ENCODE measurements at places on chromosomes 16 and 17.

GRCh38 chr16:69057400-69058378, 47.8 kb upstream of the HAS3 start:
- no peak for DNase-seq

GRCh38 chr17:50926523-50926922, 60.4 kb upstream of the TOB1 start:
- no peak for DNase-seq

- DNase-seq = no peak
Measured at GRCh38 chr16:13554005-13554404, 365.9 kb upstream of the ERCC4 start.

- no peak for DNase-seq
Measured at GRCh38 chr17:61362396-61362795, 37.2 kb upstream of the TBX2 start.

DNA sequence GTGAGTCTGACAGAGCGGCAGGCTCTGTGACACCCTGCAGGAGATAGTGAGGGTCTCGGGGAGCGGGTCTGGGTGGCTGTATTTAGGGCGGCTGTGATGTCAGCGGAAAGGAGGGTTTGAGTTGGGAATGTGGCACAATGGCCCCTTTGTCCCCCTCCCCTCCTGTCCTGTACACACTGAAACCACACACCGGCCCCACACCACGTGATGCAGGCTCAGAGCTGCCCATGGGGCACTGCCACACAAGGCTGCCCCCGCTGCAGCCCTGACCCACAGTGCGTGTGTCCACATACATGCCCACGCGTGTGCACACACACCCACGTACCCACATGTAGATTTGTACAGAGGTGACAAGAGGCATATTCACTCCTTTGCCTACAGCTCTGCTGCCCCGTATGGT, 15.3 kb downstream of the SGCA start:
- DNase-seq = no peak

DNA sequence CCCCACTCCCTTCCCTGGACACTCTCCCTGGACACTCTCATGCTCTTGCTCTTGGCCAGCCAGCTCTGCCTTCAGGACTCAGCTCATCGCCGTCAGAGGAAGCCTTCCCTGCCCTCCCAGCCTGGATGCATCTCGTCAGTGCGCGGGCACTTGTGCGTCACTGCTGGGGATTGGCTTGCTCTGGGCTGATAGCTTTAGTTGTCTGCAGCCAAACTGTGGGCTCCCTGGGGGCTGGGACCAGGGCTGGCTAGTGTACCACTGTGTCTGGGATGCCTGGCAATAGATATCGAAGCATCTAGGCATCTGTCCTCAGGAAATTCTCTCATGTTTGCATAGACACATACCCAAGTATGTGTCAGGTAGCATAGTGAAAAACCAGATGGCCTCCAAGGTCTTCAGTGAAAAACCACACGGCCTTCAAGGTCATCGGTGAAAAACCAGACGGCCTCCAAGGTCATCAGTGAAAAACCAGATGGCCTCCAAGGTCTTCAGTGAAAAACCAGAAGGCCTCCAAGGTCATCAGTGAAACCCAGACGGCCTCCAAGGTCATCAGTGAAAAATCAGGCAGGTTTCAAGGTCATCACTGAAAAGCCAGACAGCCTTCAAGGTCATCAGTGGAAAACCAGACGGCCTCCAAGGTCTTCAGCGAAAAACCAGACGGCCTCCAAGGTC, 72.0 kb downstream of the CMIP start:
- no peak for DNase-seq

GRCh38 chr16:88521674-88522073, 48.5 kb upstream of the ZC3H18 start:
- no peak for DNase-seq

- DNase-seq = no peak
Measured at GRCh38 chr17:31114956-31115555, 20.3 kb downstream of the NF1 start.

- DNase-seq = no peak
Measured at GRCh38 chr17:50871898-50872297, 5.7 kb upstream of the TOB1 start.

DNA sequence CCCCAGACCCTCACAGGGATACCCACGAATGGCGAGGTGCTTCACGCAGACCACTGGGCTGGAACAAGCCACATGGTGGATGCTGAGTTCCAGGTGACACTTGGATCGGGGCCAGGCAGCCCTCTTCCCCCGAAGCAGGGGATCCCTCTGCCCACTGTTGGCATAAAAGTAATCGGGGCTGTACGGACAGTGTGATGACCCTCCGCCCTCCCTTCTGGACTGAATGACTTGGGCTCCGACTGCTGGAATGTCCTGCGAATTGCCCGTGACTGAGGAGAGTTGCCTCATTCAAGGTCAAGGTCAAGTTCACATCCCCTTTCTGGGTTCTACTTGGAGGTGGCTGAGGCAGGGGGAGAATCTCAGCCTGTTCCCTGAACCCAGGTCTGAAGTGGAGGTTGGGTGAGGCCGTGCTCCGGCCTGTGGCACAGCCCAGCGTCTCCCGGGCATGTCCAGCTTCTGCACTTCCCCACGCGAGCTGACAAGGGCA, 28.5 kb upstream of the CREBBP start:
- no peak for DNase-seq

GRCh38 chr16:56265184-56265583, 73.9 kb downstream of the GNAO1 start:
- no peak for DNase-seq

DNA sequence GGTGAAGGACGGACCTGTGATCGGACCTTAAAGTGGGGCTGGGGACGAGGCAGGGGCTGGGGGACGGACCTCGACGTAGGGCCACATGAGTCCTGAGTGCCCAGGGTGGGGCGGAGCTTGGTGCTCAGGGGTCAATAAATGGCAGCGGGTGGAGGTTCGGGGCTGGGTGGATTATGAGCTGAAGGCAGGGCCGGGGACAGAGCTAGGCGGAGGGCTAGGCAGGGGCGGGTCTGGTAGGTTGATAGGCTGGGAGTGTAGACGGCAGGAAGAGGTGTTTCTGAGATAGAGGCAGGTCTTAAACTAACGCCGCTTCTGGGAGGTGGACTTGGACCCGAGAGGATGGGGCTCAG, 733 bp downstream of the CHRNB1 start:
- no peak for DNase-seq

GRCh38 chr17:7403727-7403976, 245 bp downstream of the TMEM256 start:
- DNase-seq = no peak

DNA sequence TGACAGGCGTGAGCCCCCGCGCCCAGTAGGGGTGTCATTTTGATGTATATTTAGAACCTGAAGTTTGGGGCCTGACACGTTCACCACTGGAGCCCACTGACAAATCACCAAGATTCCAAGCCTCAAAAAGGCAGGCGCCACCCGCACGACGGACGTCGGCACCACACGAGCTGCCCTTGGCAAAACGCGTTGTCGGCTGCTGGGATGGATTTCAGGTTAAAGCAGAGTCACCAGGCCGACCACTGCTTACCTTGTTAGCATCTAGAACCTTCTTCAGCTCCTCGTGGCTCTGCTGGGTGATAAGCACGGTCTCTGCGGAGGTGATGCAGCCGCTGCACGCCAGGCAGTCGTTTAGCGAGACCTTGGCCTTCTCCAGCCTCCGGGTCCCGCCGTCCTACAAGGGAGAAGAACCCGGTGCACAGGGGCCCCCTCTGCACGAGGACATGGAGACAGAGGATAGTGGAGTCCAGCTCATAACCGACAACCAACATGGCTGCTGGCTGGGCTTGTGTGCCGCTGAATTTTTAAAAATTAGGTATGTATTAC, 3.8 kb downstream of the CIAO3 start:
- DNase-seq = no peak

DNA sequence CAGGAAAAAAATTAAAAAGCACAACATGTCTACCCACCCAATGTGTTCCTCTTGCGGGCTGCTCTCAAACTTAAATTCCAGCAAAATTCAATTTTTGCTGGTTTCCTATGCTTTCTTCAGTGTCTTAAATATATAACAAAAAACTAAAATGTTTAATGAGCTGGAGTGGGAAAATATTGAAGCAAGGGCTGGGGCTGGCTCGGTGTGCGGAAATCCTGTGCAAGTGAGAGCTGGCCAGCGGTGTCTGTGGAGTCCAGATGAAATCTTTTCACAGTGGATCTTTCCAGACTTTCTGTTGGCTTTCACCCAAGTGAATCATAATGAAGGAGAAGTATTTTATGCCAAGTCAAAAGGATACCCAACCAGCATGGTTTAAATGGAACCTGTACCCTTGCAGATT, 1733.6 kb downstream of the TP53TG3F start:
- DNase-seq = no peak

DNA sequence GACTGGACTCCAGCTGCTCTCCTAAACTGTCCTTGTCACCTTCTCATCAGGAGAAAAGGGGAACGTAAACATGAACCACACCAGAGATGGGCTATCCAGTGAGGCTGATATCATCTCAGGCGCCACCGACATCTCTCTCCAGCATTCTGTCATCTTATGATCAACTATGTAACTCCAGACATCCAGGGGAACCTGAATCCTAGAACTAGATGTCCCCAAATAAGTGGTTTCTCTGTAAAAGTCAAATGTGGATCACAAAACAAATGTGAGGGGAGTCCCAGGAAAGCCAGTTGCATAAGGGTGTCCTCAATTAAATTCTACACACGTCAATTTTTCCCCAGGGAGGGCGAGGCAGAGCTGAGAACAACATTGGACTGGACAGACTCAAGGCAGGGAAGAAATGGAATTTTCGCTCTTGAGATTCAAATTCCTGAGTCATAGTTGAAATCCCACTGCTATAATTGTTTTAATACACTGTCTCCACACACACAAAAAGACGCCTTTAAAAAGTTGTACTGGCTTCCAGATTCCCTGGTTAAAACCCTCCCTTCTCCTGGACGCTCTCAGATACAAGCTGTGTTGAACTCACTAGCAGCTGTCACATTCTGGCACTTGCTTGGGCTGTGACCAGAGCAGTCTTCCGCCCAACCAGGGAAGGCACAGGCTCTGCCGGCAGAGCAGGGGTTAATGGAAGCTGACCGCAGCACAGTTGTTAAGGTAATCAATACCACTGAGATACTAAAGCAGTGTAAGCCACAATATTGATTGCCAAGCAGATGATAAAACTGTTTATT, 62.6 kb downstream of the ZFHX3 start:
- no peak for DNase-seq

GRCh38 chr16:30068750-30069610, 3.4 kb downstream of the ALDOA start:
- DNase-seq = no peak

DNA sequence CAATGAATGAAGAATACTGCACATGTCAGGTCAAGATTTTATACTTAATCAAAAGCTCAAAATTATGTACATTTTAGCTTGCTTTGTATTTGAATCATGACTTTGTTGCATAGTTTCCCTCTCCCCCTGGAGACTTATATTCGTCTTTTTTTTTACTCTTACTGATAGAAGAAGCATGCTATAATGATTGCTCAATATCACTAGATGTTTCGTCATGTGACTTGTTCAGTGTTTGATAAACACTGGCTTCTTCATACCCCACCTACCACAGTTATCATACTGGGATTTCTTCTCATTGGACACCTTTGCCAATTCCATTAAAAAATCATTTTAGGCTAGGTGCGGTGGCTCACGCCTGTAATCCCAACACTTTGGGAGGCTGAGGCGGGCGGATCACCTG, 148.7 kb downstream of the FTO start:
- DNase-seq = no peak

GRCh38 chr17:80260791-80261158, at the start of gene RNF213:
RNF213 (plus strand) TSS chr17:80260852; CDS start chr17:80263682, 2,830 bp downstream.
- no peak for DNase-seq

GRCh38 chr17:27782791-27783206, 17.5 kb downstream of the NOS2 start:
- no peak for DNase-seq

DNA sequence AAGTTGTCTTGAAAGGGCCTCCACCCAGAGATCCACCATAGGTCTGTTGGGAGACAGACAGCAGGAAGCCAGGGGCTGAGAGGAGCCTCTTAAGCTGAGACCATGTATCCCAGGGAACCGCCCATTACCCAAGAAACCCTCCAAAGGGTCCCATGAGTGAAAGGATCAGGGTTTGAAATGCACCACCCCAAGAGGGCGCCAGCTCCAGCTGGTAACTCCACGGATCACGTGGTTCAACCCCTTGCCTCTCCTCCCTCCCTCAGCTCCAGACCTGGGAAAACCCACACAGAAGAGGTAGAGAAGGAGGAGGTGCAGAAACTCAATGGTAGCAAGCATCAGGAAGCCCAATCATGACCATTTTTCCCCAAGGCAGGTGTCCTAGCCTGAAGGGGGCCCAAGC, 148.7 kb downstream of the AIPL1 start:
- DNase-seq = no peak

DNA sequence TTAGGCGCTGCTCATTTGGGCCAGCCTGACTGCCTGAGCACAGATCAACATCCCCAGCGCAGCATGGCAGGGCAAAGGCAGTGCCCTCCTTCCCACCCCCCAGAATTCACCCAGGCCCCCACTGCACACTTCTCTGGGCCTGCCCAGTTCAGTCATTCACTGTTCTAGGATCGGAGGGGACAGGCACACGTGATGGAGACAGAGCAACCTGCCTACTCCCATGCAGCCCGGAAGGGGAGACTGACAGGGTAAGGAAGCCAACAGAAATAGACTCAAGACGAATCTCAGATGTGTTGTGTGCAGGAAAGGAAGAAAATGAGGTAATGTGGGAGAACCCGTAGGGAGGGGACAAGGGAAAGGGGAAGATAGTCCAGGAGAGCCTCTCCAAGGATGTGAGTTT, 59.2 kb upstream of the LYRM9 start:
- DNase-seq = no peak

DNA sequence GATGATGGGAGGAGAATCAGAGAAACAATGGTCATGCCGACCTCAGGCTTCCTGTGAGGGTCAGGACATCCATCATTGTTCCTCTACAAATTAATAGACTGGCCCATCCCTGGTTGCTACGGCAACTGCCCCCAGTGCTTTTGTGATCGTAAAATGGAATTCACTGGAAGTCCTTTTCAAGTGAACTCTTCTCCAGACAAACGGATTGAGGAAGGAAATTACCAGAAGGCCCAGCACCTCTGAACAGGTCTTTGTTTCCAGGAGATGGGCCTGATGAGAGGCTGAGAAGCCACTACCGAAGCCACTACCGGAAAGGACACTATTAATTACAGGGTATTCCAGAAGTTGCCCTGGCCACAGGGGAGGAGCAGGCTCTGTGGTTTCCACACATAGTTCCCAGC, 126.0 kb downstream of the MGAT5B start:
- no peak for DNase-seq
